Breast epithelium (tissue), 4 donors: ENCODE measurements at places on chromosomes 1 and 21.
A peak's percentile ranks its signal among the peaks of the same experiment; 100 is the strongest.

DNA sequence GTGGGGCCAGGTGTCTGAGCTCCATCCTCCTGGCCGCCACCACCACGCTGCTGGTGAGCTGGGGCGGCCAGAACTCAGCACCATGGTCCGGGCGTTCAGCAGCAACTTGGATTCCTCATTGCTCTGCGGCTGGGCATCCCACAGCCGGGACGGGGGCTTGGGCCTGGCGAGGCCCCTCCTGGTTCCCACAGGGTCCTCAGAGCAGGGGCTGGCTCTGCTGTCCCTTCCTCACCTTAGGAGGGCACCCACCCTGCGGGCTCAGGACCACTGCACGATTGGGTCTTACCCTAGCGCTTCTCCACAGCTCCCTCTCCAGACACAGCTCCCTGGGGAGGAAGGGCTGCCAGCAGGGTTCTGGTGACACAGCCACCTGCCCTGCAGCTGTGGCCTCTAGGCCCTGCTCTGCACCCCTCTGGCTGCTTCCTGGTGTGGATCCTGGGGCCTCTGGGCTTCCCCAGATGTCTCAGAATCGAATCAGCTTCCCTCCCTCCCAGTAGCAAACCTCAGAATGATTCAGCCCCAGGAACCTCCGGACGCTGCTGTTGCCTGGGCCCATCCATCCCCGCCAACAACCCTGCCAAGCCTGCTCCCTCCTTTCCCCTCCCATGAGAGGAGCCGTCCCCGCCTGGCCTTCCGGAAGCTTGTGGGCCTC, 25.0 kb downstream of the CRYAA start:
- no peaks in the 10 kb centered on the region for H3K27me3 ChIP-seq
- no peak overlapping the region for H3K4me3 ChIP-seq
- H3K27ac ChIP-seq: peak overlapping the region; percentile 90
- peaks cover 28% of the 10 kb centered on the region for H3K4me1 ChIP-seq

DNA sequence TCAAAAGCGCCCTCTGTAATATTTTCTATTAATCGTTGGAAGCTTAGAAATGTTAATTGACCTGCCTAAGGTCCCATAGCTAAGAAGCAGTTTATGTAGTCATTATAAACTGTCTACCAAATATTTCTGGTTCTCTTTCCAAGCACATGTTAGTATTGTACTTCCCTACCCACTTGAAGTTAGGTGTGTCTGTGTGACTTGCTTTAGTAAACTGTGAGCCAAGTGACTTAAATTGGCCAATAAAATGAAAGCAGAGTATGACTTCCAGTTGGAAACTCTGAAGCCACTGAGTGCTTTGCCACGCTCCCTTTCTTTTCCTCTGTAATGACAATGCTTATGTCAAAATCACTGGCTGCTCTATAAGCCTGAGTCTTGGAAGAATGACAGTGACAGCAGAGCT, 20.6 kb upstream of the ADAMTS1 start:
- DNase-seq: no peak
- no peak overlapping the region for H3K27ac ChIP-seq
- no peak overlapping the region for H3K4me3 ChIP-seq
- H3K4me1 ChIP-seq: no peaks in the 10 kb centered on the region

GRCh38 chr1:27650539-27651175, 15.7 kb upstream of the FGR start:
- DNase-seq: no peak
- H3K27me3 ChIP-seq: no peaks in the 10 kb centered on the region
- H3K27ac ChIP-seq: peak overlapping the region; percentile 33

GRCh38 chr1:22553104-22553880, 10.0 kb upstream of the EPHA8 start:
- H3K27ac ChIP-seq: no peak overlapping the region
- H3K27me3 ChIP-seq: peaks cover 62% of the 10 kb centered on the region
- DNase-seq: no peak

GRCh38 chr1:154931940-154932487, 4.5 kb downstream of the PMVK start:
- peak overlapping the region; percentile 78 for H3K27ac ChIP-seq
- peaks cover 5% of the 10 kb centered on the region for H3K4me1 ChIP-seq
- no peaks in the 10 kb centered on the region for H3K27me3 ChIP-seq
- H3K36me3 ChIP-seq: no peaks in the 10 kb centered on the region
- DNase-seq: peak; percentile 90

- no peak overlapping the region for H3K4me3 ChIP-seq
- no peaks in the 10 kb centered on the region for H3K4me1 ChIP-seq
- no peak for DNase-seq
- no peaks in the 10 kb centered on the region for H3K27me3 ChIP-seq
- H3K27ac ChIP-seq: no peak overlapping the region
Measured at GRCh38 chr1:238343852-238344251, 453.1 kb upstream of the ZP4 start.

DNA sequence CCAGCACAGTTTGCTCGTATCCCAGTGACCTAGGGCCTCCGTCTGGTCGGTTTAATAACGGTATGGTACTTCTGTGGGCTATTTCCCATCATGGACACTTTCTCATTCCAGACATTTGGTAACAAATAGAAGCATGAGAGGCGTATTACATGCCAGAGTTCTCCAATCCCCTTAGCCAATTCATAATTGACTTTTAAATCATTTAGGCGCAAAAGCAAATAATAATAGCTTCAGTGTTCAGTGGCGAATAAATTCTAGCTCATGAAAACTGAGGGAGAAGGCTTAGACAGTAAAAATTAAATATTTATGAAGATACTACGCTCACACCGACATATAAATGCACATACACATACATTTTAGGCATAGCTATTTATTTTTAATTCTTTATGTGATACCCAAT, 50.6 kb downstream of the CD247 start:
- H3K4me1 ChIP-seq: no peaks in the 10 kb centered on the region
- H3K36me3 ChIP-seq: no peaks in the 10 kb centered on the region
- DNase-seq: no peak
- no peak overlapping the region for H3K4me3 ChIP-seq

GRCh38 chr1:164624400-164624799, 65.4 kb downstream of the PBX1 start:
- H3K27ac ChIP-seq: no peak overlapping the region
- no peak for DNase-seq
- H3K36me3 ChIP-seq: no peaks in the 10 kb centered on the region
- H3K4me1 ChIP-seq: peaks cover under 1% of the 10 kb centered on the region

DNA sequence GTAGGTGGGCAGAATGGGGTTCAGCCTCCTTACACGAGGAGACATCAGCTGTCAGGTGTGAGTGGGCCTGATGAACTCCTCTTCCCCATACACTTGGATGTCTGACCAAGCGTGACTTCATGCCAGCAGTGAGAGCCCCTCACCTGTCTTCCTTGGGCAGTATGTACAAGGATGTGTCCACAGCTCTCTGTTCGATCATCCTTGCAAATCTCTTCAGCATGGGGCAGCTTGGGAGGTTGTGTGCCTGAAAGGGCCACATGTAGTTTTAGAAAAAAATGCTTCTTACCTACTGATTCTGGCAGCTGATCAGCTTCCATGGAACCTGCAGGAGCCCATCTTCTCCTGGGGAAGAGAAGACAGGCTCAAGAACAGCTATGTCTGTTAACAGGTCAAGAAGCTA, 18.0 kb downstream of the ACP6 start:
- no peaks in the 10 kb centered on the region for H3K27me3 ChIP-seq
- peaks cover 14% of the 10 kb centered on the region for H3K36me3 ChIP-seq
- no peaks in the 10 kb centered on the region for H3K4me1 ChIP-seq
- no peak overlapping the region for H3K4me3 ChIP-seq
- H3K27ac ChIP-seq: no peak overlapping the region

- peak overlapping the region; percentile 22 for H3K4me3 ChIP-seq
- no peak overlapping the region for H3K27ac ChIP-seq
- DNase-seq: no peak
- no peaks in the 10 kb centered on the region for H3K4me1 ChIP-seq
- H3K36me3 ChIP-seq: no peaks in the 10 kb centered on the region
Measured at GRCh38 chr1:117754061-117754969, 148.5 kb downstream of the TENT5C start.

GRCh38 chr1:185570962-185571361, 163.2 kb upstream of the HMCN1 start:
- no peaks in the 10 kb centered on the region for H3K27me3 ChIP-seq
- DNase-seq: no peak
- no peak overlapping the region for H3K4me3 ChIP-seq
- no peak overlapping the region for H3K27ac ChIP-seq
- no peaks in the 10 kb centered on the region for H3K36me3 ChIP-seq
- H3K4me1 ChIP-seq: no peaks in the 10 kb centered on the region

GRCh38 chr1:56436912-56437417, 142.4 kb downstream of the PLPP3 start:
- no peaks in the 10 kb centered on the region for H3K36me3 ChIP-seq
- no peaks in the 10 kb centered on the region for H3K4me1 ChIP-seq
- no peak overlapping the region for H3K27ac ChIP-seq
- DNase-seq: no peak
- no peak overlapping the region for H3K4me3 ChIP-seq
- no peaks in the 10 kb centered on the region for H3K27me3 ChIP-seq

GRCh38 chr1:99728494-99729235, 37.8 kb downstream of the FRRS1 start:
- no peak overlapping the region for H3K4me3 ChIP-seq
- H3K27me3 ChIP-seq: no peaks in the 10 kb centered on the region
- H3K4me1 ChIP-seq: no peaks in the 10 kb centered on the region
- DNase-seq: no peak
- H3K27ac ChIP-seq: peak overlapping the region; percentile 13
- H3K36me3 ChIP-seq: no peaks in the 10 kb centered on the region

DNA sequence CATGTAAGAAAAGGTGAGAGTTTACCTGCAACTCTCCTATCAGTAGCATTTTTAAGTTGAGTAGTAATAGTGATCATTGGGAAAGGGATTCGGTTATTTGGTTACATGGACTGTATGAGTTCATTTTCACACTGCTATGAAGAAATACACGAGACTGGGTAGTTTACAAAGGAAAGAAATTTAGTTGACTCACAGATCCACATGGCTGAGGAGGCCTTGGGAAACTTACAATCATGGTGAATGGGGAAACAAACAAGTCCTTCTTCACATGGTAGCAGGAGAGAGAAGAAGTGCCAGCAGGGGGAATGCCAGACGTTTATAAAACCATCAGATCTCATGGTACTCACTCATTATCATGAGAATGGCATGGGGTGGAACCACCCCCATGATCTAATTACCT, 59.3 kb upstream of the FBXO28 start:
- H3K27ac ChIP-seq: no peak overlapping the region
- no peaks in the 10 kb centered on the region for H3K4me1 ChIP-seq
- H3K4me3 ChIP-seq: no peak overlapping the region
- DNase-seq: no peak
- H3K27me3 ChIP-seq: no peaks in the 10 kb centered on the region

DNA sequence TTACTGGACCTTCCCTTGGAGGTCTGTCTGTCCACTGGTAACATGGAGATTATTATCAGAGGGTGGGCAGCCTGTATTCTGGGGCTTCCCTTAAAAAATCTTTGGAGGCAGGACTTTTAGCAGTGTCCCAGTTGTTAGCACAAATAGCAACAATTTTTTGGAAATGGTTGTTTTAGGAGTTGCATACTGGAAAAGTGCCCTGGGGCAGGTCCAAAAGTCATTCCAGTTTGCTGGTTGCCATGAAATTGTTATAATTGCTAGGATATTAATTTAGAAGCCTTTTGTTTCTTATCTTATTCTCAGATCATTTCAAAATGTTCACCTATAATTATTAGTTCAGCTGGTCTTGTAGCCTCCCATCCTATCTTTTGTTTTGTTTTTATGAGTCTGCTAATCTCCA, 71.0 kb downstream of the PTGS2 start:
- H3K4me1 ChIP-seq: no peaks in the 10 kb centered on the region
- H3K4me3 ChIP-seq: no peak overlapping the region
- no peaks in the 10 kb centered on the region for H3K36me3 ChIP-seq
- H3K27me3 ChIP-seq: no peaks in the 10 kb centered on the region

- no peak overlapping the region for H3K4me3 ChIP-seq
- no peak for DNase-seq
- H3K27me3 ChIP-seq: no peaks in the 10 kb centered on the region
- no peak overlapping the region for H3K27ac ChIP-seq
Measured at GRCh38 chr1:63836830-63837229, 63.0 kb downstream of the ROR1 start.

- no peaks in the 10 kb centered on the region for H3K4me1 ChIP-seq
- no peak overlapping the region for H3K27ac ChIP-seq
- H3K4me3 ChIP-seq: no peak overlapping the region
- no peak for DNase-seq
- H3K36me3 ChIP-seq: no peaks in the 10 kb centered on the region
Measured at GRCh38 chr1:59186656-59187055, 110.2 kb upstream of the FGGY start.

DNA sequence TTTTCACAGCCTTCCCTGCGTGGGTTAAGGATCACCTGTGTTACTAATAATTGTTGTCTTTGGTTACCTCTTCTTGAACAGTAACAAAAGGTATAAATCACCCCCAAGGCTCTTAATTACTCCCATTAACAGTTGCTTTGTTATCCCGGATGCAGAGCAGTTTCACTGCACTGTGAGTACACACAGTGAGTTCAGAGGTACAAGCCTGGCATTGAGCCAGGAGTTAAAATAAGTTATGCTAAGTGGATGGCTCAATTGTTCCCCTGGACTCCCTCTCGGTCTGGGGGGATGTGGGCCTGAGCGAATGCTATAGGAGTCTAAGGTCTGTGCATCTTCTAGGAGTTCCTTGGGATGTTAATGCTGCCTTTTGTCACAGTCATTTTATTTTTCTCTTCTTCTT, 258.3 kb downstream of the ATG4C start:
- no peaks in the 10 kb centered on the region for H3K4me1 ChIP-seq
- H3K36me3 ChIP-seq: no peaks in the 10 kb centered on the region
- DNase-seq: no peak
- H3K4me3 ChIP-seq: no peak overlapping the region

GRCh38 chr1:54609301-54609921, 13.9 kb downstream of the FAM151A start:
- no peaks in the 10 kb centered on the region for H3K27me3 ChIP-seq
- no peaks in the 10 kb centered on the region for H3K36me3 ChIP-seq
- DNase-seq: no peak

- no peaks in the 10 kb centered on the region for H3K4me1 ChIP-seq
- H3K27ac ChIP-seq: no peak overlapping the region
Measured at GRCh38 chr1:22955146-22955545, 17.5 kb downstream of the LACTBL1 start.
